ENCODE measurements at places on chromosomes 4 and X.

DNA sequence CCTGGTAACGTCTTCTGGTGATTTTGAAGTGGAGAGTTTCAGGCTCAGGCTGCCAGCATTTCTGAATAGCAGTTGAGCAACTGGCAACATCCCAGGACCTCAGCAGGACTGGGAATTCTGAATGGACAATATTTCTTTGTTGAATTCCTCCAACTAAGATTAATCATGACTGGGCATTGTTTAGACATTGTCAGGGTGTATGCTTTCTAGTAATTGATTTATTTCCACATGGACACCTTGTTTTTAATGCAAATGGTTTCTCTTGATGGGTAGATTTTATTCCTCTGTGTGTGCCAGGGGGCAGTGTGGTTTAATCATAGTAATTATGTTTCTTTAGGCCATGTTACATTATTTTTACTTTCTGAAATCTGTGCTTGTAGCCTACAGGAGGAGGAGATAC, 1004.7 kb upstream of the LCORL start:
- DNase-seq, result no peak

DNA sequence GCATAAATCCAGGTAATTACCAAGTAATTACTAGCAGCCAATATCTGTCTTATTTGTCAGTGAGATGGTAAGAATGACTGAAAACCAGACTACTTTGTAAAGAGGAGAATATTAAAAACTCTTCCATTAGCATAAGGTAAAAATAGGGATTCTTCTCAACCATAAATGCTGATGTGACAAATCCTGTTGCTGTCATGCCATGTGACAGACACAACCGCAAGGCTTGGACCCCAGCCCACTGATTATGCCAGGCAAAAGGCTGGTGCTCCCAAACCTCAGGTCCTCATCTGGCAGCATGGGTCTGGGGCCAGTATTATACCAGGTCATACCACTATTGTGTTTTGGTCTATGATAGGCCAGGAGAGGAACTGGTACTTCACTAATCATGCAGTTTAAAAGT, 181.1 kb downstream of the ADAMTS3 start:
- no peak for DNase-seq

DNA sequence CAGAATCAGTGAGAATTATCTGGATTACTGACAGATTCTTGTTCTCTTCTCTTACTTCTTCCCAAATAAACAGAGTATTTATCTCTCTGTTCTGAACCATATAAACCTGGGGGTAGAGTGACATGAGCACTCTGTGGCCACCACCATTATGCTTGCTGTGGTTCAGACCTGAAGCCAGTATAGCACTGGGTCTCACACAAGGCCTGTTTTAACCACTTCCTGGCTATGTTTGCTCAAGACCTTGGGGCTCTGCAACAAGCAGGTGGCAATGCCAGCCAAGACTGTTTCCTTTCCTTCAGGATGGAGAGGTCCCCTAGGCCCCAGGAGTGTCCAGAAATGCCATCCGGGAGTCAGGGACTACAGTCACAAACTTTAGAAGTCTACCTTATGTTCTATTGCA, 21.7 kb upstream of the HEPH start:
- DNase-seq, result no peak

- DNase-seq, result no peak
Measured at GRCh38 chrX:152641256-152641875, 3.7 kb downstream of the GABRQ start.

DNA sequence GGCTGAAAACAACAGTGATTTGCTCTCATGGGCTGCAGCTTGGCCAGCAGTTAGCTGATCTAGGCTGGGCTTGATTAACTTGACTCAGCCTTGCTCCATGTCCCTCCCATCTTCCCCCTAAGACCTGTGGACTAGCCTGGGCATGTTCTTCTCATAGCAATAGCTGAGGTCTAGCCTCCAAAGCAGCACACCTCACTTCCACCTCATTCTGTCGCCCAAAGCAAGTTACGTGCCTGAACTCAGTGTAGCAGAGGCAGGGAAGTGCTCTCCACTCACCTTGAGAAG, 62.2 kb downstream of the EVC start:
- DNase-seq, result no peak

GRCh38 chr4:60581919-60582536, 618.1 kb upstream of the ADGRL3 start:
- DNase-seq, result no peak

GRCh38 chrX:97402903-97403302, 519.2 kb downstream of the RPA4 start:
- DNase-seq, result no peak

GRCh38 chr4:5448221-5448620, 260.1 kb downstream of the EVC2 start:
- DNase-seq, result no peak

- no peak for DNase-seq
Measured at GRCh38 chr4:177191991-177192390, 117.7 kb upstream of the NEIL3 start.

Measured in stimulated activated CD4-positive, alpha-beta T cell treated with anti-CD3 and anti-CD28 coated beads, Interleukin-4, amount 100 ng/mL, for 4 hours (primary cell).